NCI-H146 (cell line): ENCODE measurements at places on chromosomes 2 and 18.

GRCh38 chr2:28702878-28703277, 48.8 kb upstream of the PPP1CB start:
- no peak for DNase-seq

DNA sequence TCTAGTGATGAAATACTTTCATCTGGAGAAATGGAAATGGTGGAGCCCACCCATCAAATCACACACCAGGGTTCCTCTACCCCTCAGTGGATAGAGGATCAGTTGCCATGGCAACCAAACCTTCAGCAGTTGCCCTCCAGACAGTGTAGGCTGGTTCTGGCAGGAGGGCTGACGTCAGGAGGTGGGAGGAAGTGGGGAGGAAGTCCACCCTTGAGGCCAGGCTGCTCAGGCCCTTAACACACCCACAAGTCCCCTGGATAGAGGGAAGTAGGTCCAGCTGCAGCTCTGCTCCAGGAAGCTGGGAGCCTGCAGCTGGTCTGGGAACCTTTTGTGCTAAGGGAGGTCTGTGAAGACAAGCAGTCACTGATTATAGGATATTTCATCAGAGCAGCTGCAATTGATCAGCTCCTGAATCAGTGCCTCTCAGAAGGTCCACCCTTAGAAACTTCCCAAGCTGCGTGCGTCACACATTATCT, 186.6 kb downstream of the MTX2 start:
- DNase-seq, result peak; percentile 63

DNA sequence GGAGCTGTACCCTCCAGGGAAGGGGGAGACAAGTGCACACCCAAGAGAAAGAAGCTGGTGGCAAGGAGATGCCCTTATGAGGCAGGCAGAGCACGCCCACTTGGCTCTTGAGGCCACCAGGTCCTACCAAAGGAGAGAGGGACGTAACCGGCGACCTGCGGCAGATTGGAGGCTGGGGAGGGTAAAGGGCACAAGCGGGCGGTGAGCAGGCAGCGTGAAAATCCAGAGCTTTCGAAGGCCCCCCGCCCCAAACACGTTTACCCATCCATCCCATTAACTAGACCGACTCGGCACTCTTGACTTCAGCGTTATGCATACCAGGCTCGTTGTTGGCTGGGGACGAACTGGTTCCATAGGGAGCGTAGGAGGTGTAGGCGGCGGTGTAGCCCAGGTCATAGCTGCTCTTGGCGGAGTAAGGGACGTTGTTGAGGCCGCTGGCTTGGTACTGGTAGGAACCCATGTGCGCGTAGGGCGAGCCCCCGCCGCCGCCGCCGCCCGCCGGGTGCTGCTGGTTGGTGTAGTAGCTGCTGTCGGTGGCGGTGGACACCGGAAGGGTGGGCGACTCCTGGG, 794 bp downstream of the DLX2 start:
- DNase-seq, result no peak

DNA sequence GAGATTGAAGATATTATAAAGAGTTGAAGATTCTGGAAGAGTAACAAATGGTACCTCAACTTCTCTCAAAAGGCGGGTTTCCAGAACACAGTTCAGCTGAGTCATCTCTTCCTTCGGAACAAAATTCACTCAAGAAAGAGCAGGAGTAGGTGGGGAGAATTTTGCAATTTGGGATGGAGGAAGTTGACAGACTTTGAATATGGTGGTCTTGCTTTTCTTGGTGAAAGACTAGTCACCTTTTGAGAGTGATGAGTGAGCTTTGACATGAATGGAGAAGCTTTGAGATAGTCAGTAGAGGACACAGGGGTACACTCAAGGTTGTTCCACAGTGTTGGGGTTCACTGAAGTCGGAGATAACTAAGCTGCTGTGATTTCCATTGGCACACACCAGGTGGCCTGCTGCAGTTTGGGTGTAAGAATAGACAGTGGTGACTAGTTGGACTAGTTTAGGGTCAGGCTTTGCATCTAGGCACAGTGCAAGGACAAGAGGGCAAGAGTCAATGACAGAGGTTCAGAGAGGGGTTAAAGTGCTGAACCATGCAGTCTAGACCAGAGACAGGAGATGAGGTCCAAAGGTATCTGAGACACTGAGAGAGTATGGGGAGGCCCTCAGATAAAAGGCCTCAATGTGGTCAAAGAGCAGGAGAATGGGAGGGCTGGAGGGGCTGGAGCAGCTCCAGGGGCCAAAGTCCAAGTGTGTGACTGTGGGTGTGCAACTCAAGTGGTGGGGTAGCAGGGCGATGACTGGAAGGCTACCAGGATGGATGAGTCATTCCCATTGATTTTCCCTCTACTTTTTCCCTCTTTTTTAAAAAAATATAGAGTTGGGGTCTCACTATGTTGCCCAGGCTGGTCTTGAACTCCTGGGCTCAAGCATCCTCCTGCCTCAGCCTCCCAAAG, 7.7 kb downstream of the CCL20 start:
- DNase-seq, result no peak

DNA sequence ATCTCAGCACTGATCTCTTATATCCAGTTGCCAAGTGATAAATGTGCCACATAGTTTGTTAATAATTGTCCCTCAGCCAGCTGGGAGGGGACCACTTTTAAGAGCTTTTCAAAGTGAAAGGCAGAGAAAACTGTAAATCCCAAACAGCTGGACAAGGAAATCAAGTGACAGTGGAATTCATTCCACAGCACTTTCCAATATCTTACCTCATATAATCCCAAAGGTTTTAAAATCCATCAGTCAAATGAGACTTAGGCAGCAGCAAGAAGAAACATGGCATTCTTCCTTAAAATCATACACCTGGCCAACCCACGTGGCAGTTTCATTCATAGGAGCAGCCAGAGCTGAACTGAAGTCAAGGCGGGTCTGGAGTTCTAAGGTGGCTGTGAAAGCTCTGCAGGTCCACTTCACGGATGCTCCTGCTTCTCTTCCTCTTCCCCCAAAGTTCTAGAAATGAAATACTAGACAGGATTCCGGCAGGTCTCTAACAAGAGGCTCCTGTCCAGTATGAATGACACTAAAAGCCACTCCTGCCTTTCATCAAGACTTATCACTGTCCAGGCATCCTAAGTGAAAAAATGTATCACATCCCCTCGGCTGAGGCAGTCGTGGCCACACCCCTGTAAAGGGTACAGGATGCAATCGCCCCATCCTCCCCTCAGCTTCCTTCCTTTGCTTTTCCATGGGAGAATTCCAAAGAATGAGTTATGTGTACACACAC, 190.4 kb upstream of the STK17B start:
- no peak for DNase-seq

DNA sequence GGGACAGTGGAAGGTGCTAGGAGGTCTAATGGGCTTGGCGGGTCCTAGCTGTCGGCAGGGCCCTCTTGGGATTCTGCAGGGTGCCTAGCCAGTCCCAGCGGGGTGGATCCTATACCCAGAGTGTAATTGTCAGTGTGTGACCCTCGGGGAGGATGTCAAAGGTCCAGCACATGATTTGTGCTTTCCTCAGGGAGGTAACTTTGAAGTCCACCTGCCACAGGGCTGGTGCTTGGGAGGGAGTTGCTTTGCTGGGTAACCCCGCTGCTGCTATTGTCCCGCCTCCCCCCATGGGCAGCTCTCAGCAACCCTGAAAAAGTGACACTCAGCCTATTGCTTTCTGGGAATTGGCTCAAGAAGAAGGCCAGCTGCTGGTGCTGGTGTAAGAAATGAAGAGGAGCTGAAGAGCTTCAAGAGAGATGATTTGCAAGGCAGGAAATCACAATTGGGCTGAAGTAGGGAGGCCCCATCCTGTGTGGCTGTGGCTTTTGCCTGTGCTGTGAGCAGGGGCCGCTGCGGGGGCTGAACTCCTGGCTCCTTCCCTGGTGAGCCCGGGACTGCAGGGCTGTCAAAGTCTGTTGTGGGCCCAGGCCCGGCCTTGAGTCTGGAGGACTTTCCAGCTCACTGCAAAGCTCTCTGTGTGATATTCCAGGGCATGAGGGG, 36.4 kb downstream of the EMILIN2 start:
- DNase-seq, result no peak

- no peak for DNase-seq
Measured at GRCh38 chr2:641164-641871, 35.9 kb downstream of the TMEM18 start.

- no peak for DNase-seq
Measured at GRCh38 chr18:64053246-64053645, 83.4 kb downstream of the SERPINB8 start.

GRCh38 chr2:140508756-140509155, 1622.1 kb downstream of the LRP1B start:
- DNase-seq, result peak; percentile 22

- no peak for DNase-seq
Measured at GRCh38 chr2:221389904-221390303, 182.2 kb downstream of the EPHA4 start.

- DNase-seq, result no peak
Measured at GRCh38 chr2:226772389-226773179, 27.0 kb downstream of the IRS1 start.

DNA sequence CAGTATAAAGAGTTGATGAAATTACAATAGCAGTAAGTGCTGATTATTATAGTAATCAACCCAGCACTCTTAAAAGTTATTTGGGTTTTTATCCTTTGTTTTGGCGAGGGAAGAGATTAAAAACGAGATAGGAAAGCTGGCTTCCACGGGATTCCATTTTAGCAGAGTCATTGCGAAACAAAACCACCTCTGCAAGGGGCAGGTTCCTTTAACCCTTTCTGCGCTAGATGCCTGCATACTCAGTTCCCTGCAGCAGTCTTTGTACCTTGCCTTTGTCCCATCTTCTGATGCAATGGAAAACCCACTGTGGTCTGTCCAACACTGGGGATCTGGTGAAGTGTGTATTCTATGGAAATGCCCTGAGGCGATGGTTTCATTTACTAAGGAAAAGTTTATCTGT, 2.7 kb downstream of the YPEL5 start:
- DNase-seq, result no peak

DNA sequence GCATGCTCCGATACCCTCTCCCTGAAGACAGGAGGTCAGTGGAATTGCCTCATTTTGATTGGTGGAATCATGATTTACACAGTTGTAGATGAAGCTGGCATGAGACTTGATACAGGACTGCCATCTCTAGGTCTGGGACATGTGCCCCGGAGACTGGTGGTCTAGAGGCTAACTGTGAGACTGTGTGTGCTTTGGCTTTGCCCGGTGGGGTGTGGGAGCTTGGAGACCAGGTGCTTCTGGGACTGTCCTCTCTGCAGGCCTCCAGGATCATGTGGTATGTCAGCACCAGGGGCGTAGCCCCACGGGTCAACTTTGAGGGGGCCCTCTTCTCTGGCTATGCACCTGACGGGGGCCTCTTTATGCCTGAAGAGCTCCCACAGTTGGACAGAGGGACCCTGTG, 2.7 kb downstream of the THNSL2 start:
- no peak for DNase-seq

DNA sequence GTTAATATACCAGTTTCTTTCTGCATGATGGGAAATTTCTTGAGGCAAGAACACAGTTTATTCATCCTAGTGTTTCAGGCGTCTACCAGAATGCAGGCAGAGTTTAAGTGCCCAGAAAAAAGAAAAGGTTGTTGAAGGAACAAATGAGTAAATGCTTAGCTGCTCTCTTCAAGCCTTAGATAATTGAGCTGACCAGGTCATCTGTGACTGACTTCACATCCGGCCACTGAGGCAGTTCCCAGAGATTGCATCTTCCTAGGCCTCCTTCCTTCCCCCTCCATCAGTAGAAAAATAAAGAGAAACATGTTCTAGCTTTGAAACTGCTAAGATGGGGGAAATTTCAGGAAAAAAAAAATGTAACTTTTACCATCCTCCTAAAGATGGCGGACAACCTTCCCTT, 9.4 kb upstream of the TMEM163 start:
- no peak for DNase-seq

DNA sequence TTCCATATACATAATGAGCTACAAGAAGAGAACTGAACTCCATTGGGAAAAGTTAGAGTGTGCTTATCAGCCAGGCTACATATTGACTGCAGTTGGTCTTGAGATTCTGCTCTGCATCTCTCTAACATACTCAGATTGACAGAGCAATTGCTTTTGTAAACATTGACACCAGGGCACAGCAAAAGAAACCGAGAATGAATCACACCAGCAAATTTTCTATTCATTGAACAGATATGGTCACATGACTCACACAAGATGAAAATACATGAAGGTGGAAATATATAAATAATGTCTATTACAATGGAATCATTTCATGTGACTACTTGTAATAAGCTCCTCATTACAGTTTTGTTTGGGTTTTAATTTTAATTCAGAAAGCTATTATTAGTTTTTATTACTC, 691.9 kb upstream of the TMEFF2 start:
- DNase-seq, result peak; percentile 46

GRCh38 chr2:26646986-26647672, 6.0 kb upstream of the CIB4 start:
- DNase-seq, result no peak

DNA sequence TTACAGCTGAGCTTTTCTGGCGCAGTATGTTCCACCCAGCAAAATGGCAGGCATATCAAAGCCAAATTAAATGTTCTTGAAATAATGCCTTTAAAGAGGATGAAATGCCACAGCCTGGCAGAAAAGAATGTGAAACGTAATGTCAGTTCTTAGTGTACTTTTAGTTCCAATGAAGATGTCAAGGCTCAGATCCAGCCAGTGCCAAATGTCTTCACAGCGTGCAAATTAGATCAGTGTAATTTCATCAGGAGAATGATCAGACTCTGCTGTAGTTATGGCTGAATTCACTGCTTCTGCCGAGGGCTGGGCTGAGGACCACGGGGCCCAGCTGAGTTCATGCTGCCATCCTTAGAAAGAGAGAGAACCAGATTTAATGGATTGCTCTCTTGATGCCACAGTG, 78.7 kb upstream of the ITGA4 start:
- no peak for DNase-seq

- no peak for DNase-seq
Measured at GRCh38 chr18:58823412-58823811, 41.3 kb upstream of the ZNF532 start.

DNA sequence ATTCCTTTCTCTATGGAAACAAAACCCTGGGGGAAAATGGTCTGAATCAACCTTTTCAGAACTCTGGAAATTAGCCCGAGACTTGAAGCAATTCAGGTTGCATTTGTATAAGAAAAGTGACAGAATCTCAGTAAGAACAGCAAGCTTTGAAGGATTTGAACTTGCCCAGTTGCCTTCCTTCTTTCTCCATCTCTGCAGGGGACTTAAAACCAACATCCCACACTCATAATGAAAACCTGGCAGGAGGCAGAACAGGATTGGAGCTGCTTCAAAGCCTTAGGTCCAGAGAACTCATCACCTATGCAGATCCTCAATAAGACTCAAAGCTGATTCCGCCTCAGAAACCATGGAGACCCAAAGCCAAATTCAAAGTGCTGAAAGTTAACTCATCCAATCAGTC, 790.5 kb upstream of the ID2 start:
- no peak for DNase-seq
